WTC11 (cell line): ENCODE measurements at places on chromosomes 6 and 20.

- DNase-seq, result no peak
Observed at GRCh38 chr20:22805996-22806395, 221.6 kb upstream of the FOXA2 start.

GRCh38 chr6:56752534-56752933 is 109.8 kb upstream of the DST start:
- no peak for DNase-seq

DNA sequence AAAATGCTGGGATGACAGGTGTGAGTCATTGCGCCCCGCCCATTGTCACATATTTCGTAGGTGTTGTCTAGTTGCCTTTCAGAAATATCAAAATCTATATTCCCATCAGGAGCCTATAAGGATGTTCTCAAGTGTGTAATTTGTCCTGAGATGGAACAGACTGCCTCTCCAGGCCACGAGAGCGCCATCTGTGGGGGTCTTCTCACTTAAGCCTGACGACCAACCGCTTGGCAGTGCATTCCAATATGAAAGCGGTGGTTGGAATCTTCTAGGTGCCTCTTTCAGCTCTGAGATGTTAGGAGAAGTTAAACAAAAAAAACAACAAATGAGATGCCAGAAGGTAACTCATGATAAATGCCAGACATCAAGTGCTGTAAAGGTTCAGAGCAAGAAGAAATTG is 488.5 kb downstream of the QKI start:
- no peak for DNase-seq

DNA sequence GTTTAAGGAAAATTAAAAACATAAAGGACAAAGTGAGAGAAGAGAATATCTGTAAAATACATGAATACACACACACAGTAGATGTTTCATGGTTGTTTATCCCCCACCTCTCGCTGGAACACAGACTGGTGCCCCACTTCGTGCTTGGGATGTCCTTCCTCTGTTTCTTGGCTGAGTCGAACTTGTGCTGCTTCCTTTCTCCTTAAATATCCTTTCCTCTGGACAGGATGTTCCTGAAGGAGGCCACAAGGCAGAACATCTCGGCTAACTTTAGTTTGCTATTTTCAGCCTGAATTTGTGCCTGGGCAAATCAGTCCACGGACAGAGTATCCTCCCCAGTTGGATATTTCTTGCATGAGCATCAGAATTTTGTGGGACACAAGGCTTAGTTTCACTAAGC is 54.7 kb upstream of the ZMYND8 start:
- no peak for DNase-seq

DNA sequence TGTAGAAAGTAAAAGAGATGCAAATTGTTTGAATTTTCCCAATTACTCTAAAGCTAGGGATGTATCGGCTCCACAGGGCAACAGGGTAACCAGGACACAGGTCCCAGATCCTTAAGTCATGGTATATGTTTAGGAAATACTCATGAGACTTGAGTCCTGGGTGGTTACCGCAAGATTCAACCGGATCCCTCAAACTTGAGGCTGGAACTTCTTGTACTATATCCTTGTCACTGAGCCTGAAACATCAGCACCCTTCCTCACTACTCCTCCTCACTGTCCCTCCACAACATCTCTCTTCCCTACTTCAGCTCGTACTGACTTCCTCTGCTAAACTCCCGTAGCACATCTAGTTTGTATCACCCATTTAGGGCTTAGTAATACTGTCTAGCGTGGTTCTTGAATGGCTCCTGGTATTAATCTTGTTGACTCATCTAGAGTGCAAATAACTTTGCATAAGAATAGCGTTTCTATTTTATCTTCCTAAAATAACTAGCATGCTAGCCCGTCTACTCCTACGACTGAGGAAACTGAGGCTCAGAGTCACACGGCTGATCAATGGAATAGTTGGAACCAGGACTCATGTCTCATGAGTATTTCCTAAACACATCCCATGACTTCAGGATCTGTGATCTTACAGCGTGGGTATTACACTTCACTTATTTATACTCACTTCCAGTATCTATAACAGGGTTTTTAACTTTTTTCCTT is 72.1 kb downstream of the FILIP1 start:
- DNase-seq, result no peak

DNA sequence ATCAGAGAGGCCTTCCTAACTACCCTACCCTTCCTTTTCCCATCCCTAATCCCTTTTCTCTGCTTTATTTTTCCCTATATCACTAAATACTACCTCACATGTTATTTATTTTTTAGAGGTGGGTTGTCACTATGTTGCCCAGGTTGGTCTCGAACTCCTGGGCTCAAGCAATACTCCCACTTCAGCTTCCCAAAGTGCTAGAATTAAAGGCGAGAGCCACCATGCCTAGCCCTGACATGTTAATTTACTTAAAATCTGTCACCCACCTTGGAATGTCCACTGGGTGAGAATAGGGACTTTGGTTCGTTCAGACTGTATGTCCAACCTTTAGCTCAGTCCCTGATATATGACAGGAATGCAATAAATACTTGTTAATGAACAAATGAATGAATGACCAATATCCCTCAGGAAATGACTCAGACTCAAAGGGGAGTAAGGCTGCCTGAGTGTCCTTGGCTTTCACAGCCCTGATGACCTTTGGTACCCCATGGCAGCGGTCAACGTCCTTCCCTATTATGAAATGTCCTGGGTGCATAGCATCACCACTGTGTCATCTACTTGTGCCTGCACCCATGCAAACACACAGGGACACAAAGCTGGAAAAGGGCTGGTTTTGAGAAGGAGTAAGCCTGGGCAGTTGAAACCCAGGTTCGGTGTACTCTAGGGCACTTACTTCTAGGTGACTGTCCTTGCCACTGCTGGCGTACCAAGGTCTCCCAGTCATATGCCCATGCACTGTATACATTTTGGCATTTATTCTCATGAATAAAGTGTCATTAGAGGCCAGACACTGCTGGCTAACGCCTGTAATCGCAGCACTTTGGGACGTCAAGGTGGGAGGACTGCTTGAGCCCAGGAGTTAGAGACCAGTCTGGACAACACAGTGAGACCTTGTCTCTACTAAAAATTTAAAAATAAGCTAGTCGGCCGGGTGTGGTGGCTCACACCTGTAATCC is 26.5 kb downstream of the BCL2L1 start:
- no peak for DNase-seq

- no peak for DNase-seq
Observed at GRCh38 chr20:62508641-62509051, 32.9 kb upstream of the GATA5 start.

- no peak for DNase-seq
Observed at GRCh38 chr6:26536571-26537159, 1.5 kb upstream of the HMGN4 start.

- no peak for DNase-seq
Observed at GRCh38 chr6:146910611-146911010, 293.6 kb upstream of the STXBP5 start.

DNA sequence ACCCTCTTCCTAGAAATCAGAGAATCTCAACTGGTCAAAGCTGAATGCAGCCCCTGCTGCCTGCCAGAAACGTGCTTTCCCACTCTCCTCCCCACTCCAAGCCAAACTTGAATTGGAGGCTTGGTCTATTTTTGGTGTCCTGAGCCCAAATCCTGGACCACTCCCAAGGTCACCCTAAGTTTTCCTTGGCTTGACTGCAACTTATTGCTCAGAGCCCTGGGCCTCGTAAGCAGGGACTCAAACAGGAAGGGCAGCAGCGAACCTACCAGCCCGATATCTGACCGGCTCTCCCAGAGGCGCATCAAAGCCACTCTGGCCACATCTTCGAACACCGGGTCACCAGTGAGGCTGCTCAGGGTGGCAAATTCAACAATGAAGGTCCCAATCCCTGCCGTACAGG is 12.7 kb downstream of the EDEM2 start:
- DNase-seq, result no peak

- DNase-seq, result no peak
Observed at GRCh38 chr20:6707321-6707831, 60.1 kb upstream of the BMP2 start.

- DNase-seq, result peak; percentile 3
Observed at GRCh38 chr6:170029416-170030283, 261.2 kb downstream of the DLL1 start.

- no peak for DNase-seq
Observed at GRCh38 chr6:50887112-50887511, 68.4 kb downstream of the TFAP2B start.

- DNase-seq, result peak; percentile 36
Observed at GRCh38 chr6:167684276-167685104, 142.2 kb upstream of the AFDN start.

GRCh38 chr6:139433631-139434419 is 59.4 kb upstream of the CITED2 start:
- no peak for DNase-seq

GRCh38 chr6:35425284-35425683 is 26.9 kb upstream of the FANCE start:
- DNase-seq, result no peak

DNA sequence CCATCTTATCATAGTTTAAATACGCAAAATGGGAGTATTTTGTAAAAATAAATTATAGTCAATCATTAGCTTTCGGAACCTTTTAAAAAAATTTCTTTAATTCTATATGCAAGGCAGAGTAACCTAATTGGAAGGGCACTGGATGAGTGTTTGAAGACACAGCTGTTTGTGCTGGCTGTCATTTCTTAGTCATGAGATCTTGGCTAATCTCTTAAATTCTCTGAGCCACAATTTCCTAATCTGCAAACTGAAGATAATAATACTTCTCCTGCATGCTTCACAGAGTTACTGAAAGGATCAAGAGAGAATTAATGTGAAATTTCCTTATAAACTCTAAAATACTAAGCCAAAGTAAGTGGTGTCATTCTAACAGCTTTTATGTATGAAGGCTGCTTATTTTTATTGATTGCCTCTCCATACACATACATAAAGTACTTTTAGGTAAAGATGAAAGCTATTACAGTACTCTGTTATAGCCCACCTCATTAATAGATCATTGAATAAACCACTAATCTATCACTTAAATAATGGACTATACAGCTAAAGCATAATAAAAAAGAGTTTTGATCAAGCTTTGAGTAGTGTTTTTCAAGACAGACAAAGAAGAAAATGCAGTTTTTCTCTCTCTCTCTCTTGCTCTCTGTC is 383.7 kb upstream of the IRAK1BP1 start:
- DNase-seq, result no peak

- no peak for DNase-seq
Observed at GRCh38 chr20:50130356-50130723, 17.4 kb upstream of the UBE2V1 start.

GRCh38 chr6:8282380-8282779 is 153.0 kb downstream of the SLC35B3 start:
- no peak for DNase-seq

DNA sequence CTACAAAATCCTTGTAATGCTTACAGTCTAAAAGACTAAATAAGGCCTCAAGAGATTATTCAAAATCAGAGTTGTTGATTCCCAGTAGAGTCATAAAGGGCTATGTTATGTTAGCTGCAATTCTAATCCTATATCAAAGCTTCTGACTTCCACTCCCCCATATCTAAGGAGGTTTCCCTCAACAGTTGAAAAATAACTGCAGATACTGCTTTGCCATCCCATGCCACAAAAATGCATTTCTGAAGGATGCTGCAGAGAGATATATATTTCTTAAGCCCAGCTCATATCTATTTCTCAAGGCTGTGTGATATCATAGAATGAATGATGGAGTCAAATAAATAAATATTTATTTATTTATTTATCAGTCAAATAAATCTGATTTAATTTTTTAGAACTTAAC is 332.3 kb downstream of the LAMA2 start:
- DNase-seq, result no peak

GRCh38 chr20:36861875-36862801 is 13.8 kb upstream of the TLDC2 start:
- peak; percentile 36 for DNase-seq

DNA sequence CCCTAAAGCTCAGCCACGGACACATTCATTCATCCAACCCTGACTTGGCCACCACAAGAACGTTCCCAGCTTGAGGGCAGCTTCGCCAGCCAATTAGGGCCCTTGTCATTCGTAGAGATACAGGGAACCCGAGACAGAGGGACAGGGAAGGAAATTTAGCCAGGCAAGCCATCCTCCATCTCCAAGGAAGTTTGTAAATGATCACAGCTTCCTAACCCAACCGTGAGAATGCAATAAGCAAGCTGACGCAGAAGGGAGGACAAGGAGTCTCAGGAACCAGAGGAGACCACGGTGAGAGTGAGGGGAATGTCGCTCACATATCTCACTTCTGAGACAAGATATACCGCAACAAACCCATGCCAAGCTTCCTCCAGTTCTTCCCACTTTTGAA is 1.4 kb downstream of the TRAM2 start:
- no peak for DNase-seq

- DNase-seq, result no peak
Observed at GRCh38 chr6:10733863-10734262, 11.0 kb downstream of the TMEM14C start.

DNA sequence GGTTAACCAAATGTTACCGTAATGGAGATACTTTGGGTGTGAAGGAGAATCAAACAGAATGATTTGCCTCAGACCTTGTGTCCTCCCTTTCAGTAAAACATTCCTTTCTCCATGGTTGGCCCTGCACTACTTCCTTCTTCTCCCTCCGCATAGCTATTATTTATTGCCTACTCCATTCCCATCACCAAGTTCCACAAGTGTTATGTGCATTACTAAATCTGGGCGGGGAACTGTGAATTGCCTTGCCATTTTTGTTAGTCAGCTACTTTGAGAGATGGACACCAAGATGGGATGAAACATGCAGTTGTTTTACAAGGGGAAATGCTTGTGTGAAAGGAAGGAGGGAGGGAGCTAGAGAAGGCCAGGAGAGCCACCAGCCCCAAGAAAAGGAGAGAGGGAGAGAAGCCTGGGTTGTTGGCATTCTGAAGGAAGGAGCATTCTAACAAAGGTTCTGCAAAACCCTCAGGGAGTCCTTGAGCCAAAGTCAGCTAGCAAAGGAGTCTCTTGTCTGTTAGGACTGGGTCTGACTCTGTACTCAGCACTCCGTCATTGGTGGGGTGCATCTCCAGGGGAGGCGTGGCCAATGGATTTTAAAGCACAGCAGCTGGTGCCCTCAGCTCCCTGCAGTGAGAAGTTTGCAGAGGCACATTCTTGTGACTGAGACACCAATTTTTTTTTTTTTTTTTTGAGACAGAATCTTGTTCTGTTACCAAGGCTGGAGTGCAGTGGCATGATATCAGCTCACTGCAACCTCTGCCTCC is 83.6 kb upstream of the CHD6 start:
- peak; percentile 21 for DNase-seq

- no peak for DNase-seq
Observed at GRCh38 chr6:38043259-38043753, 223.8 kb downstream of the ZFAND3 start.

GRCh38 chr6:5085648-5086293 is 630 bp downstream of the PPP1R3G start:
- DNase-seq, result peak; percentile 63

DNA sequence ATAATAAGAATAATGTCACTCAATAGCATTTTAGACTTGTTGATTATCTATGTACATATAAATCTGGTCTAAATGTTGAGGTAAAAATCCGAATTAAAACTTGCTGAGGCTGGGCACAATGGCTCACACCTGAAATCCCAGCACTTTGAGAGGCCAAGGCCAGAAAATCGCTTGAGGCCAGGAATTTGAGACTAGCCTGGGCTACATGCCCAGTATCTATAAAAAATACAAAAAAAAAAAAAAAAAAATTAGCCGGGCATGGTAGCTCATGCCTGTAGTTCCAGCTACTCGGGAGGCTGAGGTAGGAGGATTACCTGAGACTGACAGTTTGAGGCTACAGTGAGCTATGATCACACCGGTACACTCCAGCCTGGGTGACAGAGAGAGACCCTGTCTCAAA is 34.2 kb upstream of the SUPT3H start:
- no peak for DNase-seq

GRCh38 chr6:89667872-89668556 is 29.5 kb upstream of the LYRM2 start:
- no peak for DNase-seq
